ENCODE measurements at places on chromosomes 1 and 21. TPM values are rescaled to one million over a fixed set of nuclear protein-coding genes. Genes with fewer than 3 reads are reported as not detected.

LIN28A gene
- total RNA-seq = 0.05 TPM

NUP210L gene
- total RNA-seq = not detected

CCDC185 gene
- total RNA-seq = not detected

NTRK1 gene
- total RNA-seq = not detected

CTSK gene
- 5.5 TPM for total RNA-seq

ACKR1 gene
- total RNA-seq = not detected

TMEM125 gene
- total RNA-seq = not detected

RERE gene
- 141 TPM for total RNA-seq

KLF17 gene
- not detected for total RNA-seq

SPRR4 gene
- not detected for total RNA-seq

All from glomerular endothelial cell (primary cell).